Colonic mucosa (tissue), 4 donors: ENCODE measurements at places on chromosomes 12 and 14. TPM values are rescaled to one million over a fixed set of nuclear protein-coding genes. Genes with fewer than 3 reads are reported as not detected.

- H3K36me3 ChIP-seq = no peaks in the 10 kb centered on the region
- H3K4me3 ChIP-seq = no peak overlapping the region
- DNase-seq = no peak
- no peaks in the 10 kb centered on the region for H3K27me3 ChIP-seq
These were observed 173.1 kb downstream of the FBXL14 start for GRCh38 chr12:1421091-1421846.

DNA sequence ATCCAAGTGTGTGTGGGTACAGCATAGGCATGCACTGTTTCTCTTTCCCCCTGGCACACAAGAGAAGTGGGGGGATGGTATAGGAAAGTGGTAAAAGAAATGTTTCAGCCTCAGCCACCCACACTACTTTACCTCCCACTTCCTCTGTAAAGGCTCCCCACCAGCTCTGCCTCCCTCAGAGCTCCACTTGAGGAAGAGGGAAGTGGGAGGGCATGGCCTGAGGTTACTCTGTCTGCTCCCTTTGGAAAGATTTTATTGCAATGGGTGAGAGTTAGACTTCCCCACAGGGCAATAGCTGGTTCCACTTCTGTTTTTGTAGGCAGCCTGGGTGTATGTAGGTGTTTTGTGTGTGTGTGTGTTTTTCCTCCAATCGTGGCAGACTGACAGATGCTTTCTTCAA, 145.3 kb downstream of the SSPN start:
- DNase-seq = no peak
- H3K4me3 ChIP-seq = no peak overlapping the region
- H3K36me3 ChIP-seq = no peaks in the 10 kb centered on the region
- no peak overlapping the region for H3K27ac ChIP-seq
- no peaks in the 10 kb centered on the region for H3K4me1 ChIP-seq

GRCh38 chr12:26648066-26648465, 184.9 kb downstream of the ITPR2 start:
- DNase-seq = no peak
- H3K27ac ChIP-seq = no peak overlapping the region
- no peaks in the 10 kb centered on the region for H3K36me3 ChIP-seq
- H3K27me3 ChIP-seq = no peaks in the 10 kb centered on the region
- no peaks in the 10 kb centered on the region for H3K4me1 ChIP-seq

DNA sequence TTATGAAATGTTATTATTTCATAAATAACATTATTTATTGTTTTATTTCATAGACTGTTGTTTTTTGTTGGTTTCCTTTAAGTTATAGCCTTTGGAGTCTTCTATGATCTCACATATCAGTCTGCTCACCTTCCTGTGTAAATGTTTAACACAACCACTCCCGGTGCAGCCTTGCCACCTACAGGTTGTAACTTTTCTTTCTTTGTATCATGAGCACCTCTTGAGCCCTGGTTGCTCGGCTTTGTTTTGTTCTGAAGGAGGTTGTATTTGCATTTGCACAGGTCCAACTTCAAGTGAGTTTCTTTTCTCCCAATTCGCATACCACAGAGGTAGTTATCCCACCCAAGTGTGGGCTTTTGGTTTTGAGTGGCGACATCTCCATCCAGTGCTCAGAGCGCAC, 121.4 kb downstream of the SLC15A4 start:
- H3K4me1 ChIP-seq = no peaks in the 10 kb centered on the region
- no peak for DNase-seq
- H3K27ac ChIP-seq = no peak overlapping the region

DNA sequence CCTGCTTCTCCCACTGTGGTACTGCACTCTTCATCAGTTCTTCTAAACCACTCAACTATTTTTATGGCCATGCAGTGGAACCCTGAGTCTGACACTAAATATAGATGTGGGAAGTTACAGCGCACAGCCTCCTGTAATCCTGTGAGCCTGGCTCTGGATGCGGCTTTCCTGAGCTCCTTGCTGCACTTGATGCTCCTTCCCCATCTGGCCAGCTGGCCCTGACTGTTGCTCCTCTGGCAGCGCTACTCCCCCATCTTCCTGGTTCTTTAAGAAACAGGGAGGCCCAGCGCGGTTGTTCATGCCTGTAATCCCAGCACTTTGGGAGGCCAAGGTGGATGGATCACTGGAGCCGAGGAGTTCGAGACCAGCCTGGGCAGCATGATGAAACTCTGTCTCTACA, 24.6 kb downstream of the IQSEC3 start:
- no peak overlapping the region for H3K4me3 ChIP-seq
- no peaks in the 10 kb centered on the region for H3K36me3 ChIP-seq
- no peaks in the 10 kb centered on the region for H3K4me1 ChIP-seq
- H3K27me3 ChIP-seq = no peaks in the 10 kb centered on the region

DNA sequence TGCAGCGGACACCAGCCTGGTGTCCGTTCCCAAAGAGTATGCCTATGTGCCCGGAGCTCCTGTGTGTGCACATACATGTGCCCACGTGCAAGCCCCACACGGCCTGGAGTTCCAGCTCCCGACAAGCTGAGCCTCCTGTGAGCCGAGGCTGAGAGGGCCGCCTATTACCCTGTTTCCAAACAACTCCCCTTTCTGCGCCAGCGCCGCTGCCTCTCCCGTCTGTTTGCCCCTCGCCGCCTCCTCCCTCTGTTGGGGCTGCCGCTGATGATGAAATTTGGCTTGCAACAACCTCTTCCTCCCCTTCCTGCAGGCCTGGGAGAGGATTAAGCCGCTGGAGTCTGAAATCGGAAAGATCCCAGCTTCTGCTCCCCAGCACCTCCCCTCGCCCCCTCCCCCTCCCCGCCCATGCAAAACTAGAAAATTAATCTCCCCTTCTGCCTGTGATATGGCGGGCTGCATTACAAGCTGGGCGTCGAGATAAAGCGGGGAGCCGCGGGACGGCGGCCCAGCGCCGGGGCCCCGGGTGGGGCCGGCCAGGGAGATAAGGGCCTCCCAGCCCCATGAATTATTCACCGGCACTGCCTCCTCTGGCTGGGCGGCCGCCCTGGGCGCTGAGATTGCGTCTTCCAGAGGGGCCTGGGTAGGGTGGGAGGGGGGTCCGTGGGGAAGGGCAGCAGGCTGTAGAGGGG, 6.8 kb upstream of the ASIC1 start:
- no peak overlapping the region for H3K4me3 ChIP-seq
- no peaks in the 10 kb centered on the region for H3K4me1 ChIP-seq
- peak; percentile 45 for DNase-seq
- no peak overlapping the region for H3K27ac ChIP-seq
- H3K27me3 ChIP-seq = no peaks in the 10 kb centered on the region

DNA sequence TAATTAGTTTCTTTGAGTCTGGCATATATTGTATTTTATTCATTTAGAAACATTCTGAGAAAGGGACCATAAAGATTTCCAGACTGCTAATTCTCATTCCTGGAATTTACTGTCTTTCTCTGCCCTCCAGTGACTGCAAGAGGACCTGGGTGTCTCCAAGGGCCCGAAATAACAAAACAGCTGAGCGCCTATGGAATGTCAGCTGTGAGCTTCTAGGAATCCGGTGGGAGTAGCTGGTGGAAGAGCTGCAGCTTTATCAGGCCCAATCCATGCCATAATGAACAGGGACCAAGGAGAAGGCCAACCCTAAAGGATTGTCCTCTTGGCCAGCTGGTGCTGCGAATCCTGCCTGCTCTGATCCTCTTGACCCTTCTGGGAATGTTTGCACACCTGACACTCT, 31.9 kb downstream of the RDH12 start:
- no peak for DNase-seq
- H3K4me1 ChIP-seq = no peaks in the 10 kb centered on the region
- H3K4me3 ChIP-seq = no peak overlapping the region
- H3K27ac ChIP-seq = no peak overlapping the region

GRCh38 chr12:130873825-130874224, 2.0 kb downstream of the RAN start:
- peaks cover 23% of the 10 kb centered on the region for H3K36me3 ChIP-seq
- peaks cover 3% of the 10 kb centered on the region for H3K4me1 ChIP-seq
- no peaks in the 10 kb centered on the region for H3K27me3 ChIP-seq
- no peak overlapping the region for H3K27ac ChIP-seq

- H3K36me3 ChIP-seq = no peaks in the 10 kb centered on the region
- no peaks in the 10 kb centered on the region for H3K4me1 ChIP-seq
- no peak overlapping the region for H3K4me3 ChIP-seq
- H3K27ac ChIP-seq = no peak overlapping the region
- no peak for DNase-seq
These were observed 51.7 kb downstream of the RPH3A start for GRCh38 chr12:112843287-112843686.

Gene MBIP
- 18.7 TPM for total RNA-seq
